ENCODE measurements at places on chromosomes 7 and 10.

- DNase-seq, result no peak
Observed at GRCh38 chr10:96124230-96125141, 5.6 kb upstream of the ZNF518A start.

- DNase-seq, result no peak
Observed at GRCh38 chr10:123257904-123258456, 103.8 kb downstream of the BUB3 start.

- no peak for DNase-seq
Observed at GRCh38 chr7:112431803-112432202, 18.5 kb upstream of the IFRD1 start.

DNA sequence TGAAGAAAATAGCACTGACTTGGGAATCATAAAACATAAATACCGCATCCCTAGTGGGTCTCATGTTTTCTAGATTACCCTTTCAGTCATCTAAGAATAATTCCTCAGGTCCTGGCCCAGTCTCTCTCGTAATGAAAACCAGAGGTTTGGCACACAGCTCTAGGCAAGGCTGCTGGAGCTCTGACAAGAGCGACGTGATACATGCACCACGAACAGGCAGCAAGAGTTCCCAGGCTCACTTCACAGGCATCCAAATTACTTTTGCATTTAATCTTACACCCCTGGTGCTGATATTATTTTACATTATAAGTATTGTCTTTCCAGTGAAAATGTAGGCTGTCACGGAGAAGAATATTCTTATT, 105.2 kb downstream of the THSD7A start:
- DNase-seq, result no peak

- DNase-seq, result no peak
Observed at GRCh38 chr7:991729-992656, 9.0 kb downstream of the CYP2W1 start.

DNA sequence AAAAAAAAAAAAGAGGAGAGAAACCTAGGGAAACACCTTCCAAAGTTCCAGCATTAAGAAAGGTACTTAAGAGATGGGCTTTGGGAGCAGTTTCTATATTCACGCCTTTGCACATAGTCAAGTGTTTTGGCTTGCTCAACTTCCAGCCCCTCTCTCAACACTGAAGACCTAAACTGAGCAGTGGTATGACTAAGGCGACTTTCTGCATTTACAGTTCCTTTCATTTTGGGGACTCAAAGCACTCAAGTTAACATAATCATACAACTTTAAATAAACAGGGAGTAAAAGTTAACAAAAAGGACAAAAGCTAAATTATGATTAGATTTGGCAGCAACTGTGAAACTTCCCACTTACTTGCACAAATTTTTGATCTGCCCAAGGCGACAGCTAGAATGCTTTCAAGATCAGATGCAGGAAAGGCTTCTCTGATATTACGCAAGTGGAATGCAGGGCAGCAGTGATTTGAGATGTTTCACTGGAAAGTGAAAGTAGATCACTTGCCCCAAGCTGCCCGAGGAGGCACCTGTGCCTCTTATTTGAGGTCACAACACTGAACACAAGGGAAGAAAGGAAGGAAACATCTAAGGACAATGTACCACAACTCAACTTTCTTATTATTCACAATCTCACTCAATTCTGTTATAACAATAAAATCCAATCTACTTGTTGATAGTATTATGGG, 199.5 kb downstream of the SKAP2 start:
- DNase-seq, result peak; percentile 45

- no peak for DNase-seq
Observed at GRCh38 chr7:94366163-94366562, 28.5 kb upstream of the COL1A2 start.

DNA sequence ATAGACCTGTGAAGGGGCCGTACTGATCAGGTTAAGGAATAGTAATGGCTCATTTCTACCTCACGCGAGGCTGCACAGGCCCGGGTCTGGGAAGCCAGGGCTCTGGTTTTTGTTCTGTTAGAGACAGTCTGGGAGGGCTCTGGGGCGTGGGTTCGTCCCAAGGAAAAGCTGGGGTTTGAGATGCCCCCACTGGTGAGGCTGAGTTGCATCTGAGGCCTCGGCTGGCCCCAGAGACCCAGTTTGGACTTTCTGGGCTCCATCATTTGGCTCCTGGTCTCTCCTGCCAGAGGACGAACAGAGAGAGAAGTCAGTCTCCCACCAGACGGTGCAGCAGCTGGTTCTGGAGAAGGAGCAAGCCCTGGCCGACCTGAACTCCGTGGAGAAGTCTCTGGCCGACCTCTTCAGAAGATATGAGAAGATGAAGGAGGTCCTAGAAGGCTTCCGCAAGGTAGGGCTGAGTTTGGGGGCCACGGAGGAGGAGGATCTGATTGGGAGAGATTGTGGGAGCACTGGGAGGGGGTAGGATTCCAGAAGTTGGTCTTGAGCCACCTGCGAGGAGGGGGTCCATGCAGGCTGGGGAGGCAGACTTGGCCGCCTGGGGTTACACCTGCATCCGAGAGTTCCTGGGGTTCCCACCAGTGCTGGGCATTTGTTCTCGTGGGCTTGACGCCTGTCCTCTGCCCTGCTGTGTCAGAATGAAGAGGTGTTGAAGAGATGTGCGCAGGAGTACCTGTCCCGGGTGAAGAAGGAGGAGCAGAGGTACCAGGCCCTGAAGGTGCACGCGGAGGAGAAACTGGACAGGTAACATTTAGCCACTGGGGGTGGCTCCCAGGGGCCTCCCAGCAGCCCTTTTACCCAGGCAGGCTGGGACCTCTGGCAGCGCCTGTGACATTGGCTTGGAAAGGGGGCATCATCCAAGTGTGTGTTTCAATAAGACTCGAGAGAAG, 22.5 kb upstream of the BTBD16 start:
- no peak for DNase-seq

DNA sequence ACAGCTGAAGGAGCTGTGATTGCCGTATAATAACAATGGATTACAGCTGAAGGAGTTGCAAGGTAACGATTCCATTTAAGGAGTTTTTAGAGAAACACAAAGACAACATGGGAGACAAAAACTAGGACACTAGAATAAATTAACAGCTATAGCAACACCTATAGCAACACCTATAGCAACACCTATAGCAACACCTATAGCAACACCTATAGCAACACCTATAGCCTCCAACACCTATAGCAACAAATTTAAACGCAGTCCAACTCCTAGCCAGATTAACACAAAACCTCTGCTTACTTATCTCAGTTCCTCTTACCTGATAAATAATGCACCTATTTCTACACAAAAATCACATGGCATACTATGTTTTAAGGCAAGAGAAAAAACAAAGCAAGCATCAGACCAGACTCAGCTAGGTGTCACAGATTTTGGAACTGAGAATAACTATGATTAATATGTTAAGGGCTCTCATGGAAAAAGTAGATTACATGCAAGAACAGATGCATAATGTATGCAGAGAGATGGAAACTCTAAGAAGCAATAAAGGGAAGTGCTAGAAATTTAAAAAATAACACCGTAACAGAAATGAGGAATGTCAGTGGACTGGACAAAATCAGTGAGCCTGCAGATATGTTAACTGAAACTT, 55.7 kb upstream of the SRPK2 start:
- DNase-seq, result no peak

GRCh38 chr7:7908622-7909145, 59.9 kb upstream of the GLCCI1 start:
- DNase-seq, result no peak

GRCh38 chr7:138889582-138890498, 91.3 kb downstream of the KIAA1549 start:
- DNase-seq, result no peak

DNA sequence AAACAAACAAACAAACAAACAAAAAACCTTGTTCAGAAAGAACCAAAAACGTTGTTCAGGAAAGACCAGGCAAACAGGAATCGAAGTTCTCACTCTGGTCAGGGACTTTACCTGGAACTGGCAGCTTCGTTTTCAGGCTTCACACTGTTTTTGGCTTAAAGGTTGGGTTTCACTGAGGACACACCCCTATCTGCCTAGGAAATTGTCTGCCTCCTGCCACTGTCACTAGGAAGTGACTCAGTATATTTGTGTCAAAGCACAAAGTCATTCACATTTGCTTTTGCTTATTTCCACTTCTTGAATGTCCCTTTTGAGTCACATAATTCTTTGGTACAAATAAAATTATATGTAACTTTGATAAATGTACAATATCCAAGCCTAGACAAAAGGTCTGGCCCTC, 37.9 kb downstream of the PNLIPRP3 start:
- DNase-seq, result no peak

GRCh38 chr7:106101726-106102125, 10.4 kb downstream of the SYPL1 start:
- DNase-seq, result no peak

- no peak for DNase-seq
Observed at GRCh38 chr7:106862317-106863089, 2.6 kb upstream of the PIK3CG start.

DNA sequence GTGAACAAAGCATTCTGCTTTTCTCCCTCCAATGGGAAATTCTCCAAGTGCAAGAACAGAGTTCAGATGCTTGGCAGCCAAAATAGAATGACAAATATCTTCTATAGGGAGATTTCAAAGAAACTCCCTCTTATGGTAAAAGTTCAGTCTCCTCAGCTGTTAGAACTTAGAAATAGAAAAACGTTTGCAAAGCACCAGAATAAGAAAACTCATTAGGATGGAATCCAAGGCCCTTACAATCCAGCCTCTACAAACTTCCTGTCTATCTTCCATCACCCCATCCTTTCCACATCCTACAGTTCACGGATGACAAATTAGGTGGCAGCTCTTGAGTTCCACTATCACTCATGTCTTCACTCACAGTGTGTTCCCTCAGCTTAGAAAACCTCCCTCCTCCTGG, 25.7 kb downstream of the FAM13C start:
- DNase-seq, result no peak

DNA sequence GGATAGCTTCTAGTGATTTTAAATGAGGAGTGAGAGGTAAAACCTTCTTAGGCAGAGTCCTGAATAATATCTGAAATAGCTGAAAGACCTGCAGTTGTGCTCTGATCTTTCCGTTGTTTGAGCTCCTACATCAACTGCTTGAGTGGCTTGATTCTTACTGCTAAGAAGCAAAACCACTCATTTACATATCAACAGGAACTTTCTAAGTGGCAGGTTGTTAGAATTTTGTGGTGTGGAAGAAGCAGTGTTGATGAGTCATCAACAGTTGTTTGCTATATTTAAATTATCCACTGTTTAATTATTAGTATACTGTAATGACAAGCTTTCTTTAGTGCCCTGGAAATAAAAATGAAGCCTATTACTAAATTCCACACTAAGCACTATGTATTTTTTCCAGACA, 689.5 kb downstream of the DNAJB9 start:
- DNase-seq, result no peak

- DNase-seq, result no peak
Observed at GRCh38 chr10:71712572-71713134, 6.9 kb downstream of the C10orf105 start.

DNA sequence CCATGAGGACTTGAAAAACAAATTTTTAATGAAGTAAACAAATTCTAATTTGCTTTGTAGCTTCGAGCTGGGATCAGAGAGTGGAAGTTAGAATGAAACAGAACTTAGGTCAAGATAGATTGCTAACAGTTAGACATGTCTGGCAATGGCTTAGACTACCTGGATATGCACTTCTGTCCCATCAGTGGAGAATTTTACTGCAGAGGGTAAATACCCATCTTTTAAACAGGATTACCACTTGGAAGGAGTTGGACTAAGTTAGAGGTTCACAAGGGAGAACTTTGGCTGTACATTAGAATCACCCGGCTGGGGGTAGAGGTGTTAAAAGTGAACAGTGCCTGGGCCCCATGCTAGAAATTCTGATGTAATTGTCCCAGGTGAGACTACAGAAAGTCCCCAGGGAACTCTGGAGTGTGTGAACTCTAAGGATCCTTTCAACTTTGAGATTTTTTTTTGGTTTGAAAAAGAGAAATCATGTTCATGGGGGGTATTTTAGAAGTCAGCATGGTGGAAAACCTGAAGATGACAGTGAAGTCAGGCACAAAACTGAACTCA, 35.5 kb downstream of the ENTPD1 start:
- no peak for DNase-seq

DNA sequence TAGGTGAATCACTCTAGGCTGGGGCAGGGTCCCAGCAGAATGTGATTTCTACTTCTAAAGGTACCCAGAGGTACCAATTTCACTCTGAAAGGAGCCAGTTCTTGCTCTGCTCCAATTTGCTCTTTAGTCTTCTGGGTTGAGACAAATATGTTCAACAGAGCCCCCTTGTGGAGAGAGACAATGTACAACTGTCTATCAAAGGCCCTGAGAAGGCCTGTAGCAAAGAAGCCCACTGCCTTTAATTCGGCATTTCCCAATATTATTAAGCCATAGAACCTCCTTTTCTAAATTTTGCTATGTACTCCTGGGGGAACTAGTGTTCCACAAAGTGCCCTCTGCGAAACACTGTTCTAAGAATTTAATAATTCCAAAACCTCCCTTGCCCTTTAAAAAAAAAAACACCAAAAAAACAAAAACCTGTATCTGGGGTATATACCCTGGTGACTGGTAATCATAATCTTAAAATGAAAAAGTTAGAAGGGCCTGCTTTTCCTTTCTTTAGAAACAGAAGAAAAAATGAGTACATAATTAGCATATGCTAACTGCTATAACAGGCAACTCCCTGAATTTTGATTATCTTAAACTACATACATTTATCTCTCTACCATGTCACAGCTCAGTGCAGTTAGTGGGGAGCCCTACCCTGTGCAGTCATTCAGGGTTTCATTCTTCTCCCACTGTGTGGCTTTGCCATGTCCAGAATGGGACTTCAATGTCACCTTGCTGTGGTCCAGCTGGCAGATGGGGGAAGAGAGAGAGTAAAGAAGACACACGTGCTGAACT, 160.9 kb upstream of the BMPER start:
- DNase-seq, result peak; percentile 20

DNA sequence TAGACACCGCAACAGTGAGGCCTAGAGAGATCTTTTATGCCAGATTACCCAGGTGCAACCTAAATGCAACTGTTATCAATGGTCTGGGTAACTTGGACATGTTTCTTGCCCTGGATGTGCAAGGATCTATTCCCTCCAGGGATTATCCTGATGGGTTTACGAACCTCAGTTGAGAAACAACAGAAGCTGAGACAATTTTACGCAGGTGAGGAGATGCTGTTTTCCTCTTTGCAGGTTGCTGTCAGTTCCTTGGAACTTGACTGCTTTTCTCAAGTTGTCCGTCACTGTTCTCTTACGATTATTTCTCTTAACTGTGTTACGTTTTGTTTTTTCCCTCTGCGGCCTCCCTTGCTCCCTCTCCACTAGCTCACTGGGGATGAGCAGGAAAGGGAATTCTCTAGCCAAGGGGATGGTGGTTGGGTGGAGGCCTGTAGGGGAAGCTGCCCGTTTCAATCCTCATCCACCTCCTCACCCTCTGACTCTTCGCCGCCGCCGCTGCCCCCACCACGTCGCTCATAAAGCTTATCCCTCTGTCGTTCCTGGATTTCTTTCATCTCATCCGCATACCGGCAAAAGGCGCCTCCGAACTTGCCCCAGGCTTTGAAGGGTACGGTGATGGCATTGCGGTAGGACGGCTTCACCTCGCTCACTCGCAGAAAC, 1.2 kb downstream of the PURB start:
- no peak for DNase-seq

GRCh38 chr7:30260246-30260768, 24.1 kb upstream of the ZNRF2 start:
- DNase-seq, result no peak
